ENCODE measurements at places on chromosomes 13 and 19.

DNA sequence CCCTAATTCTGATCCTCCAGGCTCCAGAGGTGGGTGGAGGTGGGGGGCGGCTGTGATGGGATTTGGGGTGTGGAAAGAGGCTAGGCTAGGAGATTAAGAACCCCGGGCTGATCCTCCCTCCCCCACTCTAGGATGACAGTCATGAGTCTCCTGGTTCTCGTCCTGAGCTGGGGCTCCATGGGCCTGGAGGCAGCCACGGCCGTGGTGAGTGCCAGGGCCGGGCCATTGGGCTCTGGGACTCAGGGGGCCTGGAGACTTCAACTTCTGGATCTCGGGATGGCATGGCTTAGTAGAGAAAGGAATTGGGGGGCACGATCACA, 13.9 kb downstream of the TTYH1 start:
- no peak for DNase-seq

DNA sequence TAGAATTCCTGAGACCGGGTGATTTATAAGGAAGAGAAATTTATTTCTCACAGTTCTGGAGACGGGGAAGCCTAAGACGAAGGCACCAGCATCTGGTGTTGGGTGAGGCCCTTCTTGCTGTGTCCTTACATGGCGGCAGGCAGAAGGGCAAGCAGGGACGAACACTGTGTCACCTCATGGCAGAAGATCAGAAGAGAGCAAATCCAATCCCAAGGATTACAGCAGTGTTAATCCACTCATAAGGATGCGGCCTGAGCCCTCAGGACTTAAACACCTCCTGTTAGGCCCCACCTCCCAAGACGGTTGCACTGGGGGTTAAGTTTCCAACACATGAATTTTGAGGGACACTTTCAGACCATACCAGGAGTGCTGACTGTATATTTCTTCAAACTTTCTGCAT, 6.7 kb upstream of the FBL start:
- DNase-seq, result no peak

GRCh38 chr13:92510416-92510815, 716.2 kb upstream of the GPC6 start:
- DNase-seq, result no peak

- peak; percentile 23 for DNase-seq
These were observed 258.8 kb upstream of the SPRY2 start for GRCh38 chr13:80599765-80600164.

- DNase-seq, result no peak
These were observed 377.3 kb upstream of the KLF12 start for GRCh38 chr13:74511523-74511922.

GRCh38 chr13:39494006-39494405, 109.0 kb downstream of the LHFPL6 start:
- DNase-seq, result peak; percentile 31

DNA sequence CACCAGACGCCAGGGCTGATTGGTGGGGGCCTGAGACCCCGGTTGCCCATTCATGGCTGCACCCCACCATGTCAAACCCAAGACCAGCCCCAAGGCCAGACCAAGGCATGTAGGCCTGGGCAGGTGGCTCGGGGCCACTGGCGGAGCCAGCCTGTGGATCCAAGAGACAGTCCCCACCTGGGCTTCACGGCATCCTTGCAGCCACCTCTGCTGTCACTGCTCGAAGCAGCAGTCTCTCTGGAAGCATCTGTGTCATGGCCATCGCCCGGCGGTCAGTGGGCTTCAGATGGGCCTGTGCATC, 3.8 kb upstream of the TEKTIP1 start:
- DNase-seq, result no peak

DNA sequence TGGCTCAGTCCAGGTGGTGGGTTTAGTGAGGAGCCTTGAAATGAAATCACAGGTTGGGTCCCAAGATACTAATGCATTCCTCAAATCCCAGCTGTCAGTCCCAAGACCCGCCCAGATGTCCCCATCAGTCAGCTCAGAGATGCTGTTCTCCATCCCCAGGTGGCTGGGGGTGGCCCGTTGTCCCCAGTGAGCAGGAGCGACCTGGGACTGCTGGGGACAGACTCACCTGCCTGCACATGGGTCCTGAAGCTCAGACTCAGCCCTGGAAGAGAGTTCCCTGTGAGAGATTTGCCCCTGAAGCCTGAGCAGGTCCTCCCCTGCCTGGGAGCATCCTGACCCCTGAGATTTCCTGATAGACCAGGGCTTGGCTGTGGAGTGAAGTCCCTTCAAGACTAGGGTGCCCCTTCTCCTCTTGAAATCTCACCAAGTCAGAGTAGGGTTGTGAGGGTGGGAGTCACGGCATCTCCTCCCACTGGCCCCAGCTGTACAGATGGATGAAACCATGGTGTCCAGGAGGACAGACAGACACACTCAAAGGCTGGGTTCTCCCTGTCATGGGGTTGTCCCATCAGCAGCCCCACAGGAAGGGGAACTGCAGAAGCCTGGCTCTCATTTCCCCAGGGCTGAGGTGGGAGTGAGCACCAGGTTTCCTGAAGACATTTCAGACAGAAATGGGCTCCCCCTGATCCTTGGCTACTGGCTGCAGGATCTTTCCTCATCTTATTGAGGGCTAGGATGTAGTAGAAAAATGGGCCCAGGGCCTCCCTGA, 14.4 kb downstream of the LILRA5 start:
- no peak for DNase-seq

DNA sequence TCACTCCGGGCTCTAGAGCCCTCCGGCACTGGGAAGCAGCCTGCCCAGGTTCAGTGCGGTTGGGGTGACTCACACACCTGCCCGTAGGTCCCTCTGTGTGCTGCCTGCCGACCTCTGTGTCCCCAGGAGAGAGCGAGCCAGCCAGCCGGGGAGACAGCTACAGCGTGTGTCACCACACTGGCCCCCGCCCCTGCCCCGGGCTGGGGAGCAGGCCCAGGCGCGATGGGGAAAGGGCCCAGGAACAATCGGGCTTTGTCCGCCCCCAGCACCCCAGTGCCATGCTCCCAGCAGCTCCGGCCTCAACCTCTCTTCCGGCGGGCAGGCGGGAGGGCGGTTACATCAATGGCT, at the start of gene KLK6:
Gene KLK6, minus strand, starts transcription at position 179 of the 348 bp plus-strand sequence. CDS start 1,487 bp downstream, outside the sequence.
- DNase-seq, result no peak

DNA sequence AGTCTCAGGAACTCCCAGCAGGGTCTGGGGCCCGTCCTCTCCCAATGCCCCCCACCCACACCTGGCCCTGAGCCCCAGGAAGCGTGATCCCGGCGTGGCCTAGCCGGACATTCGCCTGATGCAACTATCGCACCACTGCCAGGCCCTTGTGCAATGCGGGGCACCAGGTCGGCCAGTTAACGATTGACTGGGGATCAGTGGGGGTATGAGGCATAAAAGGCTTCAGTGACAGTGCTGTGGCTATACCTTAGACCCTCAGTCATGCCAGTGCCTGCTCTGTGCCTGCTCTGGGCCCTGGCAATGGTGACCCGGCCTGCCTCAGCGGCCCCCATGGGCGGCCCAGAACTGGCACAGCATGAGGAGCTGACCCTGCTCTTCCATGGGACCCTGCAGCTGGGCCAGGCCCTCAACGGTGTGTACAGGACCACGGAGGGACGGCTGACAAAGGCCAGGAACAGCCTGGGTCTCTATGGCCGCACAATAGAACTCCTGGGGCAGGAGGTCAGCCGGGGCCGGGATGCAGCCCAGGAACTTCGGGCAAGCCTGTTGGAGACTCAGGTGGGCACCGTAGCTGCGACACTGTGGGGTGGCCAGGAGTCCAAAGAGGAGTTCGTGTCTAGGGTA, at the start of gene ANGPTL8:
Gene ANGPTL8, plus strand, starts transcription at position 243 of the 624 bp plus-strand sequence. Its CDS starts 19 bp downstream, at position 262.
- no peak for DNase-seq
